Esophagus muscularis mucosa (tissue), 4 donors: ENCODE measurements at places on chromosomes 6 and 20. TPM values are rescaled to one million over a fixed set of nuclear protein-coding genes. Genes with fewer than 3 reads are reported as not detected.

The MLN gene
- not detected for total RNA-seq

The ATG5 gene
- 25.3 TPM for total RNA-seq

The RFX6 gene
- not detected for total RNA-seq

The RCAN2 gene
- total RNA-seq: 79.1 TPM

The LRRN4 gene
- total RNA-seq: not detected

The TGM3 gene
- not detected for total RNA-seq

- DNase-seq: no peak
Observed at GRCh38 chr6:11328613-11329247, 96.3 kb upstream of the NEDD9 start.

DNA sequence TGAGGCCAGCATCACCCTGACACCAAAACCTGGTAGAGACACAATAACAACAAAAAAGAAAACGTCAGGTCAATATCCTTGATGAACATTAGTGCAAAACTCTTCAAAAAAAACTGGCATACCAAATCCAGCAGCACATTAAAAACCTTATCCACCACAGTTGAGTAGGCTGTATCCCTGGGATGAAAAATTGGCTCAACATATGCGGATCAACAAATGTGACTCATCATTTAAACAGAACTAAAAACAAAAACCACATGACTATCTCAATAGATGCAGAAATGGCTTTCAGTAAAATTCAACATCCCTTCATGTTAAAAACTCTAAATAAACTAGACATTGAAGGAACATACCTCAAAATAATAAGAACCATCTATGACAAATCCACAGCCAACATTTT, 59.6 kb upstream of the PHIP start:
- no peak for DNase-seq

DNA sequence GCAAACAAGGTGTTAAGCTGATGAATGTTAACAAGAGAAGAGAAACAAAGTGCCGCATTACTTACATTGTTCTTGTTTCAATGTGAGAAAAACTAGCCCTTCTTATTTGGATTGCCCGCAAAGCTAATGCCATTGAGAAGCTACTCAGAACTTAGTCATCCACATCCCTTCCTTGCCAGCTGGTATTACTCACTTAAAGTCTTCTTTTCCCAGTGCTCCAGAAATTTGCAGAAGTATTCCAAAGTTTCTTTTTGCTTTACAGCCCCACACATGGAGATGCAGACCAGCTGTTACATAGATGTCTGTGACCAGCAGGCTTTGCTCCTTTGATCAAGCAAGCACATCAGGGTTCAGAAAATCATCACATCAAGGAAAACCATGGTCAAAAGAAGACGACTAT, 529.0 kb downstream of the TBC1D32 start:
- DNase-seq: no peak

DNA sequence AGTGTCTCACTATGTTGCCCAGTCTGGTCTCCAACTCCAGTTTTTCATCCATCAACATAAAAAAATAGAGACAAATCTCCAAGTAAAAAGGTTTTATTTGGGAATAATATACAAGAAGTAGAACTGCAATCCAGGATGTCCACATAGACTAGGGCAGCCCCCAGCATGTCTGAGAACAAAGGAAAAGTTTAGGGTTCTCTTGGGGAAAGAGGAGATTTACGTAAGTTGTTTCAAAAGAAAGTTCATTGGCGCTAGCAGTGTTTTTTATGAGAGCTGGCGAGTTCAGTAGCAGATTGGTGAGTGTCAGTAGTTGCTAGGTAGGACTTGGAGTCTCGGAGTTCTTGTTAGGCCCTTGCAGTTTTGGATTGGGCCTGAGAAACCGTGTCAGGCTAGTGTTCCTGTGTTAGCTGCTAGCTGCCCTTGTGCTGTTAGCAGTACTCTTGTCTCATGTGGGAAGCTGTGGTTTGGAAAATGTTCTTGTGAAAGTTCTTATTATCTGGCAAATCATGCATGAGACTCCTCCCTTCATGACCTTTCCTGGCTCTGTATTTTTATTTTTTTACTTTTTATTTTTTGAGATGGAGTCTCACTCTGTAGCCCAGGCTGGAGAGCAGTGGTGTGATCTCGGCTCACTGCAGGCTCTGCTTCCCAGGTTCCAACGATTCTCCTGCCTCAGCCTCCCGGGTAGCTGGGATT, 24.7 kb downstream of the TTLL9 start:
- no peak for DNase-seq

GRCh38 chr20:3932681-3933080, 43.5 kb downstream of the PANK2 start:
- no peak for DNase-seq

DNA sequence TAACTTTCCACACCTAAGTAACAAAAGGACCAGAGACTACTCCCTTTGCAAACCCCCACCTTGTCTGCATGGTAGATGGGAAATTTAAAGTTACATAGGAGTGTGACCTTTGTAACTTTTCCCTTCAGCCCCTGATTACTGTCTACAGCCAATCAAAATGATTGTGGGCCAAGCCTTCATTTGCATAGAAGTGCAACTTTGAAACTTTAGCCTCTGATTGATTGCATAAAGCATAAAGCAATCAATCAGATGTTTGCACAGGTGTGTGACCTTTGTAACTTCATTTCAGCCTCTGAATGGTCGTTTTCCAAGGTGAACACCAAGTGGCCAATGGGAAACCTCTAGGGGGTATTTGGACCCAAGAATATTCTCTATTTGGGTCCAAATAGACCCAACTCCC, 46.1 kb downstream of the PRKN start:
- no peak for DNase-seq

DNA sequence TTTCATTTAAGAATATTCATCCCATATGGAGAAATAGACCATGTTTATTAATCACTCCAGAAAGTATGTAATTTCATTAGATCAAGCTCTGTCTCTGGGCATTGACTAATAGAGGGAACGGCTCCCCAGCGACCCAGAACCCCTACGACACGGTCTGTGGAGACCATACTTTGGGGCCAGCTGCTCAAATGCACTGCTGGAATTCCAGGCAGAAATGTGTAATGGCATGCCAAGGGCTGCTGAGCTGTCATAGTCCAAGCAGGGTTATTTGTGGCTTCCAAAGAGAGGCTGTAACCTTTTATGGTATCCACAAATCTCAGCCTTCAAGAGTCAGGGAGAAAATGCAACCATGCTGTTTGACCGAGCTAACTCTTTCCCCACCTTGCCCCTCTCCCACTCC, 755.8 kb downstream of the DHX35 start:
- no peak for DNase-seq

- no peak for DNase-seq
Observed at GRCh38 chr6:80872951-80873308, 766.5 kb downstream of the BCKDHB start.

GRCh38 chr6:127247114-127248096, 19.3 kb upstream of the RNF146 start:
- DNase-seq: no peak

GRCh38 chr6:35727231-35727934, 9.4 kb upstream of the ARMC12 start:
- DNase-seq: peak; percentile 97

DNA sequence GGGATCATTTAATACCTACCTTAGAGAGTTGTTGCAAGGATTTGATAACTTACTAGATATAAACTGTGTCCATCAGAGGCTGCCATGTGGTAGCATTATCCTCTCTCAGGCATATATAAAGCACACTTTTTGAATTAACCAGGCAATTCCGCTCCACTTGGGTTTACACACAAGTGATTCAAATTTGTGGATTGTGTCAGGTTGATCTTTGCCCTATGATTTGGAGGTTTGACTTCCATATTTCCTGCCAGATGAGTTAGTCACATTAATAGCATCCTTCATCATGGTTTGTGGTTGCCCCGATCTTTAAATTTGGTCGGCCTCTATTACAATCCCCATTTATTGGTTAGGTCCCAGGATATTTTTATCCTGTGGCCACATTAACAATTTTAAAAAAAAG, 44.8 kb upstream of the CTAGE9 start:
- no peak for DNase-seq

- DNase-seq: no peak
Observed at GRCh38 chr6:161151660-161152526, 122.0 kb downstream of the AGPAT4 start.

DNA sequence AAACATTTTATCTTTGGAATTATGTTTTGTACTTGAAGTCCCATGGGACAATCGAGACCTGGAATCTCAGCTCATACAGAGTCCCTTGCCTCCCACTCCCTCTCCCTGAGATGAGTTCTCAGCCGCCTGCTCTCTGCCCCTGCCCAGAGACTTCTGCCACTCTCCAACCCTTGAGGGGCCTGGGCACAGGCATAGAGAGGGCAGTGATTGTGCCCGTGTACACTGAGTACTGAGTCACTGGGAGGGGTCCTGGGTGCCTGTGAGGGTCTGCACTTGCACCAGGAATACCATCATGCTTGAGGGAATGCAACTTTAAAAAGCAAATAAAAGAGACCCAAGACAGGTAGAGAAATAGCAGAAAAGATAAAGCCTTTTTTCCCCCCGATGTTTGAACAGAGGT, 453.8 kb upstream of the HS3ST5 start:
- DNase-seq: no peak

GRCh38 chr20:18729231-18729825, 84.3 kb upstream of the SCP2D1 start:
- no peak for DNase-seq

GRCh38 chr6:134967711-134968110, 17.8 kb upstream of the ALDH8A1 start:
- no peak for DNase-seq

GRCh38 chr6:132298344-132298949, 102.8 kb downstream of the MOXD1 start:
- DNase-seq: no peak

GRCh38 chr6:82915666-82916065, 150.0 kb downstream of the UBE3D start:
- no peak for DNase-seq

DNA sequence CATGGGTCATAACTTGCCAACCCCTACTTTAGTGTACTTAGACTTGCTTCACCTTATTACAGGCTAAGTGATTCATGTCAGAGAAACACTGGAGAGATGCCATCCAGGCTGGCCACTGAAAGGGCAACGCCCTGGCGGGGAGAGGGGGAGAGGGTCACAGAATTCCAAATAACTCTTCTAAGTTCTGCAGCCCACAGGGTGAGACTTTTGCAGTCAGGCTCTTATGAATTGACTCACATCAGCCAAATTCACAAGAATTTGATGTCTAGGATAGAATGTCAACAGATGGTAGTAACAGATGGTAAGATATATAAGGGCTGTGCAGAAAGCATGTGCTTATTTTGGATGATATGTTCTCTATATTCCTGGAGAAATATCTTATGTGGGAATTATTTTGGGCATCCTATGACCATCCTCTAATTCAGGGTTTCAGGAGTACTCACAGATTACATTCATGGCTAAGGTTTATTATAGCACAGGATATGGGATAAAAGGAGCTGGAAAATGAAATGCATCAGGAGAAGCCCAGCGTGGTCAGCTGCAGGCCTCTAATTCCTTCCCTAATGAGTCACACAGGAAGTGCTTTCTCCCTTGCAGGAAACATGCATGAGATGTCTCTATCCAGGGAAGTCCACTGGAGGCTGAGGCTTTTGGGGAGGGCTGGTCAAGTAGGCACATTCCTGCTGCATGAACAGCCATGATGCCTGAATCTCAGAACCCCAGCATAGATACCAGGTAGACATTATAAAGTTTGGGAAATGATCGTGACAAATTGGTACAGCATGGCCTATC, 58.7 kb upstream of the RIN2 start:
- DNase-seq: no peak

- DNase-seq: no peak
Observed at GRCh38 chr20:53306192-53306805, 287.3 kb downstream of the ZNF217 start.

DNA sequence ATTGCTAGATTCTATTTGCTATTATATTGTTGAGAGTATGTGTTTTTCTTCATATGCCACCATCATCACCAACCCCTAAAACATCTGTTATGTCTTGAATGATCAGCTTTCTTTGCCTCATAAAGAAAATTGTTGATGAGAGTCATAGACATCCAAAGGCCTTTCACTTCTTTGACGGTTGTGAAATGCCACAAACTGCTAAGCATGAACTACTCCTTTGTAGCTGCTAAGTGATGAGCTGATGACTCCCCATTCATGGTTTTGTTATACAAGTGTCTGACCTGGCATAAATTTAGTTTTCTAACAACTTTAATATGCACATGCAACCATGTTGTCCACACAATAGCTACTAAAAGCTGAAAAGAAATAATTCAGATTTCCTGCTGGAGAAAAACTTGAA, 684 bp upstream of the MED23 start:
- DNase-seq: no peak

GRCh38 chr20:62458275-62459251, 17.2 kb downstream of the GATA5 start:
- no peak for DNase-seq

DNA sequence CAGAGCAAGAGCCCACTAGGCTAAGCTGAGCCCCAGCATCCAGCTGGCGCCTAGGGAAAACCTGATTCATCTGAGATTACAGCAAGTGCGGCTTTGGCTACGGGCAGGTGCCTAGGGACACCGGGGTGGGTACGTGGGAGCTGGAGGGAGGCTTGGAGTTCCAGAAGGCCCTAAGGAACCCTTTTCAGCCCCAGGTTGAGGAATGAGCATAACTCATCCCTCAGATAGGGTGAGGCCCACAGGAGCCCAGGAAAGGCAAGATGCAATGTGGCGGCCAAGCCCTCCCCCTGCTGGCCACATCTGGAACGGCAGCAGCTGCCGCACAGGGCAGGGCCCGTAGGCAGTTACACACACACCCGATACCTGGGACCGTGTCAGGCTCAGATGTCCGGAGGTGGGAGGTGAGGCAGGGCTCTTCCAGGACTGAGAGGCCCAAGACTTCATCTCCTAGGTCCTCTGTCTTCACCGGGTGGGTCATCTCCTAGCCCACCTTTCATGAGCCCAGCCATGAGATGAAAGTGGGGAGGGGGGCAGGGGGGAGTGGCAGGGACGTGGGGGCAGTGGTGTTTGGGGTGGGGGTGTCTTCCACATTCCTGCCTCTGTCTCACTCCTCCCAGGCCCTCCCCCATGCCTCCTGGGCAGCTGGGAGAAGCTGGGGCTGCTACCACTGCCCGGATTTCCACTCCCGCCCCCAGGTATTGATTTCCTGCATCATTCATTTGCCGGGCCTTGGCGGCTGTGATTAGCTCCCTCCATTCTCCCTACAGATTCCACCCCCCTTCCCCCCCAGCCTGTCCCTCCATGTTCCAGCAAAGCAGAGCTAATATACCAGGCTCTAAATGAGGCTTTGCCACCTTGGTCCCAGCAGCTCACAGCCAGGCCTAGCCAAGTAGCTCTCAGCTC, 5.5 kb downstream of the MDGA1 start:
- DNase-seq: peak; percentile 94

GRCh38 chr20:48698507-48699267, 129.1 kb downstream of the PREX1 start:
- DNase-seq: no peak
